ENCODE measurements at places on chromosomes 11 and 22.

DNA sequence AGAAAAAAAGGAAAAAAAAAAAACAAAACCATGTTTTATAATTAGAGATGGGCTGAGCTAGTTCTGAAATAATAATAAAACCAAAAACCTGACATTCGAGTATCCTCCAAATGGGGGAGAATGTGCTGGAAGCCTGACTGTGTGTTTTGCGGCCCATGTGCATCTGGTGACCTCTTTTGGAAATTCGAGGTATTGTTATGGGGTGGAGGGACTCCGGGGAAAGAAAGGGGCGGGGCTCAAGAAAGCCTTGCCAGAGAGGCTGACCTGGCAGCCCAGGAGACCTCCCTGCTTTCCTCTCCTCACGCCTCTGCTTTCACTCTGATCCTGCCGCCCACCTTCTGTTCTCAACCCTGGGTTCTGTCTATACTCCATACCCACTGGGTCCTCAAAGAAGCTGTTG is 72.9 kb downstream of the CTTN start:
- no peak for DNase-seq

GRCh38 chr11:34671946-34672345 is 51.1 kb downstream of the EHF start:
- no peak for DNase-seq

DNA sequence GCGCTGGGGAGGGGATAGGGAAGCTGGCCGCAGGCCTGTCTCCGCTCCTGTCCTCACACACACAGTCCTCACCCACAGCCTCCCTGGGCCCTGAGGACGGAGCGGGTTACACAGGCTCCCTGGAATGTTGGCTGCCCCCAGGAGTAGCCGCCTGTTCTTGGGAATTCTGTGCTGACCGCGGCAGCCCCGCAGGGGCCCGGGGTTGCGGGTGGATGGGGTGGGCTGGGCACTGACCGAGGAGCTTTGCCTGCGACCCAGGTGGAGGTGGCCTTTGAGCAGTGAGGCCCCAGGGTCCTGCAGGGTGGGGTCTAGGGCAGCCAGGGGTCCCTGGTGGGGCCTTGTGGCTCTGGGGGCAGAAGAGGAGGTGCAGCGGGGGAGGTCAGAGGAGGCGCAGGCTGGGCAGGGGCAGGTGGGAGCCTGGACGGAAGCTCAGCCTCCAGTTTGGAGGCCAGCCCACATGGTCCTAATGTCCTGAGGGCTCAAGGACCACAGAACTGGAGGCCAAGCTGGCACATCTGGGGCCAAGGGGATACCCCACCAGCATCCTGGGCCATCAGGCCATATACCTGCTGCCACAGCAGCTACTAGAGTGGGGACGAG is 6.6 kb upstream of the MRGPRG start:
- no peak for DNase-seq

DNA sequence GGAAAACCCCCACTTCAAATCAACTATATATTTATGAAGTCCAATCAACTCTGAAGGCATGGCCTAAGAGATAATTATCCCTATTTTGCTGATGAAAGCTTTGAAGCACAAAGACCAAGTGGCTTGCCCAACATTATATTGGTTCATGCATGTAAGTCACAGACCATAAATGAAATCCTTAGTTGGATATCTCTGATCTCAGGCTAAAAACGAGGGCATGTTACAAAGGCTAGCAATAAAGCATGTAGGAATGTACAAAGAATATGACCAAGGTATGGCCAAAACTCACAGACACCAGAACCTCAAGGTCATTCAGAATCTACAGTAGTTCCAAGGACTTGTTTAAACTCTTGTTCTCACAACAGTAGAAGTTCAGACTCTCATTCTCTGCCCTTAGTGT is 100.2 kb upstream of the SESN3 start:
- no peak for DNase-seq

DNA sequence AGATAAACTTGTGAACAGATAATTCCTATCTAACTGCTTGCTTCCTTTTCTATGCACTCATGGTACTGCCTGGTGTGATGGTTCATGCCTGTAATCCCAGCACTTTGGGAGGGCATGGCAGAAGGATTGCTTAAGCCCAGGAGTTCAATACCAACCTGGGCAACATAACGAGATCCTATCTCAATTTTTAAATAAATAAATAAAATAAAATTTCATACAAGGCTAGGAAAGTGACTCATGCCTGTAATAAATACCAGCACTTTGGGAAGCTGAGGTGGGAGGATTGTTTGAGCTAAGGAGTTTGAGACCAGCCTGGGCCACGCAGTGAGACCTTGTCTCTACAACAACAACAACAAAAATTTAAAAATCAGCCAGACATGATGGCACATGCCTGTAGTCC is 166.6 kb downstream of the COMMD9 start:
- no peak for DNase-seq

DNA sequence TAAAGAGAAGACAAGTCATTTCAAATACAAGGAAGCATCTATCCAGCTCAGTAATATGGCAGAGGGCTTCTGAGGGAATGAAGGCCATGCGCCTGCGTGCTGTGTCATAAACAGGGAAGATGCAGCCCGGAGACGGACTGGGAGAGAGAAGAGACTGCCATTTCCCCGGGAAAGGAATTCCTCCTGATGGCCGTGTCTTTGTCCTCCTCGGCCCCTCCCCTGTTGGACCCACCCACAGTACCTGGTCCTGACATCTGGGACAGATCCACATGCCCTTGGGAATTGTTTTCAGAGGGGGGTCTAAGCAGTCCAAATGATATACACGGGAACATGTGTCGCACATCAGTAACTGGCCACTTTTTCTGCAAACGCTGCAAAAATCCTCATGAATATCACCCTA is 15.5 kb downstream of the LARGE2 start:
- DNase-seq = no peak

- no peak for DNase-seq
These were observed 30.6 kb downstream of the NNMT start for GRCh38 chr11:114326776-114327175.

DNA sequence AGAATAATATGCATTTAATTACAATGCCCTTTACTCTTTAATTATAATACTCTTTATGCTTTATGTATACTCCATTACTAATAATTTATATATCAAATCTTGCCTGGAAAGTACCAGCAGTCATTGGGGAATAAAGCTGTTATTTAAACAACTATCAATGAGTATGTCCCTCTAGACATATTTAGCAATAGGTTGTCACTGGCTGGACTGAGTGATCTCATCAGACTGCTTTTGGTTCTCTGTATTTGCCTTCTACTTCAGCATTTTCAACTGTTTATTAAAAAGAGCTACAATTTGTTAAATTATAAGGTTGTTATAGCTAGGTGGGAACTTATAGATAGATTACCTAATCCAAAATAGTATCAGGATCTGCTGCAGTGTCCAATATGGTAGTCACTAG is 267.2 kb downstream of the DCDC1 start:
- DNase-seq = no peak

- DNase-seq = no peak
These were observed 35.8 kb downstream of the TOM1 start for GRCh38 chr22:35335468-35335867.

- DNase-seq = no peak
These were observed 89.4 kb upstream of the IGLL5 start for GRCh38 chr22:22798232-22798616.
